AG04450 (cell line): ENCODE measurements at places on chromosomes 2 and 18.

GRCh38 chr18:23888881-23889280 is 125.7 kb upstream of the TTC39C start:
- DNase-seq = no peak

DNA sequence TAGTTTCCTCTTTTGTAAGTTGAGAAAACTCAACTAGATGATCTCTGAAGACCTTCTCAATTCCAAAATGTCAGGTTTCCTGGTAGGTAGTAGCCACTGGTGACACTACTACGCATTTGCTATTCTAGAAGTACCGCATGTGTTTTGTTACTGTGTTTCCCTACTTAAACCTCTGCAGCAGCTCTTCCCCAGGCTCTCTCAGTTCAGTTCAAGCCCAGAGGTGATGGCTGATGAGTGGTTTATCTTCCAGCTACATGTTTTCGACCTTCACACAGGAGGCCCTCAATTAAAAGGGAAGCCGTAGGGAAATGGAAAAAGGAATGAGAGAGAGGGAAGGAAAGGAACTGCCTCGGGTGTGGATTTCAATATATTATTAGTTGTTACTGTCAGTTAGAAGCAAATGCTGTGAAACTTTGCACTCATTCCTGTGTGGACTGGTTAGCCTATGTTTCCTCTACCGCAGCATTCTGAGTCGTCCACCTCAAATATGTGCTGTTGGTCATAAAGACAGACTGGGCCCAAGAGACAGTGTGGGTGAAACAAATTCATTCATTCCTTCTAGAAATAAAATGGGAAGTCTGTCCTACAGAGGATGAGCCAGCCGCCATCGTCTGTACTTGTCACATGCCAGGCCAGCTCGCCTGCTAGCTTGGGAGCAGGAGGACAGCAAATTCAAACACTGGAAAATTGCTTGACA is 455.2 kb upstream of the RAB12 start:
- no peak for DNase-seq

GRCh38 chr18:10973567-10974203 is 175.7 kb downstream of the PIEZO2 start:
- DNase-seq = no peak

- DNase-seq = no peak
Observed at GRCh38 chr2:240803191-240803590, 16.8 kb downstream of the KIF1A start.

DNA sequence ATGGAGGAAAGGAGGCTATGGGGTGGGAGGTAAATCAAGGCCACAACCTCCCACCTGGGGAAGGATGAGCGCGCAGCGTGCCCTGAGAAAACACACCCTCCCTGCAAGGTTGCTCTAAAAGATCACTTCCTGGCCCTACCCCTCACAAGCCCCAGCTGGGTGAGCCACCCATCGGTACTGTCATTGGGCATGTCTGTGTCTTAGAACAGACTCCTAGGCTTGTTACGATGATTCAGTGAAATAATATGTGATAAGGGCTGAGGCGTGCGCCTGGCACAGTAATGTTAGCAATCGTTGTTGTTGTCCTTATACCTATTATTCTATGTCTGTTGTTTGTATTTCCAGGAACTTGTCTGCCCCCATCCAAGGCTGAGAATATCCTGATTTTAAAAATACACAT is 175.1 kb downstream of the ZFP36L2 start:
- DNase-seq = no peak

DNA sequence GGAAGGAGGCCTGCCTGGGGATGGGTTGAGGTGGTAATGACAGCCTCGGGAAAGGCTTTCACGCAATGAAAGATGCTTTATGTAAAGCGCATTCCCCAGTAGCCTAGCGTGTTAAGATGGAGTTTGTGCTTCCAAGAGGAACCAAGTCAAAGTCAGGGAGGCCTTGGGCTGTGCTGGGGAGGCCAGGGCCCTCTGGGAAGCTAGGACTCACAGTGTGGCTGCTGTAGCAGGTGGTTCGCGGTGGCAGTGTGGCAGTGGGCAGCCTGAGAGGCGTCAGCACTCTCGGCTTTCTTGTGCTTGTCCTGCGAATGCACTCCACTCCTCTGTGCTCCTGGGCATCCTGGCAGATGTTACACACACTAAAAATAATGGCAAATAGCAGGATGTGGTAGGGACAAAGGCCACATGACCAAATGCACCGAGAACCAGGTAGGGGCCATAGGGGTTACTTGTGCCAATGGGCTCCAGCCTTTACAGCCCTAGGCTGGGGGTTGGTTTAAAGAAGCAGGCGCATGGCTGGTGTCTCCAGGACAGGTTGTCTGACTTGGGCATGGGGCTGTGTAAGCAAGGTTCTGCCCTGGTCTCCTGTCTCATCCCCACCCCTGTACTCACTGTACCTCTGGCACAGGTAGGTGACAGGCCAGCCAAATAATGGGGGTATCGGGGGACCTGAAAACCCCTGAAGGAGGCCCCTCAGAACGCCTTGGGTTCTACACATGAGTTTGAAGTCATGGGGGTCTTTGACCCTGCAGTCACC is 154.4 kb upstream of the TWIST2 start:
- no peak for DNase-seq

DNA sequence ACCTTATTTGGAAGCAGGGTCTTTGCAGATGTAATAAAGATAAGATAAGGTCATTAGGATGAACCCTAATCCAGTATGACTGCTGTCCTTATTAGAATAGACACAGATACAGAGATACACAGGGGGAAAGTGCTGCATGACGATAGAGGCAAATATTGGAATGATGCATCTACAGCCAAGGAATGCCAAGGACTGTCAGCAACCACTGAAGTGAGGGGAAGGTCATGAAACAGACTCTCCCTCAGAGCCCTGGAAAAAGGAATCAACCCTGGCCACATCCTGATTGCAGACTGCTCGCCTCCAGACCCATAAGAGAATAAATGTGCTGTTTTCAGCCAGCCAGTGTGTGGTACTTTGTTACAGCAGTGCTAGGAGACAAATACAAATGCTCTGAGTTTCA is 14.8 kb downstream of the TMEM237 start:
- no peak for DNase-seq

DNA sequence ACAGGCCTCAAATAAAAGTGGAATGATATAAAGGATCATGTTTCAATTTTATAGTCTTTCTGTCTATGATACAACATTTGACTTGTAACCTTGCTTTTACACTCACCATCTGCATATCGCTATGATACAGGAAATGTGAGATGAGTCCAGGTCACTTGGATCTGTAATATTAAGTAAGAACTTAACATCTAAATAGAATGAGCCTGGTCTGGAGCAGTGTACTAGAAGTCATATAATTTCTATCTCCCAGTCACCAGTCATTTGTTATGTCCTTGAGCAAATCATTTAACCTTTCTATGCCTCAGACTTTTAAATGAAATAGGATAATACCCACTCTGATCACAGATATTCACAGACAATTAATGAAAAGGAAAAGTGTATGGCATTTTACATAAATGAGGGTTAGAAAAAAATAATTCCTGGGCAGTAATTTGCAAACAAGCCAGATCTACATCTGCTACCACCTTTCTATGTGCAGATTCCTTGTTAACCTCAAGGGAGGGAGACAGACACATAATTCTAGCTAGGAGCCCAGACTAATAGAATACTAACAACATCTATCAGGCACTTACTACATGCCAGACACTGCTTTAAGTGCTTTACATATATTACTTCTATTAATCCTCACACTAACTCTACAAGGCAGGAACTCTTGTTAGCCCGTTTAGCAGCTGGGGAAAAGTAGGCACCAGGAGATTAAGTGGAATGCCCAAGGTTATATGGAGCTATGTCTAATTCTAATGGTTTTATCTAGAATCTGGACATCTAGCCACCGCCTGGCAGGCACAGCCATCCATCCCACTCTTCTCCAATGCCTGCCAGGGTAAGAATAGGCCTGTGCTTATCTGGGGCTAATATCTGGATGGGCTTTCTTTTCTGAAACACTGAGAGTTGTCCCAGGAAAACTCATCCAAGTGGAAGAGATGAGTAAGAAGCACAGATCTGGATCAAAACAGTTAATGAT is 313.6 kb upstream of the CDH20 start:
- no peak for DNase-seq

GRCh38 chr2:33033606-33034081 is 86.9 kb downstream of the LTBP1 start:
- peak; percentile 15 for DNase-seq

DNA sequence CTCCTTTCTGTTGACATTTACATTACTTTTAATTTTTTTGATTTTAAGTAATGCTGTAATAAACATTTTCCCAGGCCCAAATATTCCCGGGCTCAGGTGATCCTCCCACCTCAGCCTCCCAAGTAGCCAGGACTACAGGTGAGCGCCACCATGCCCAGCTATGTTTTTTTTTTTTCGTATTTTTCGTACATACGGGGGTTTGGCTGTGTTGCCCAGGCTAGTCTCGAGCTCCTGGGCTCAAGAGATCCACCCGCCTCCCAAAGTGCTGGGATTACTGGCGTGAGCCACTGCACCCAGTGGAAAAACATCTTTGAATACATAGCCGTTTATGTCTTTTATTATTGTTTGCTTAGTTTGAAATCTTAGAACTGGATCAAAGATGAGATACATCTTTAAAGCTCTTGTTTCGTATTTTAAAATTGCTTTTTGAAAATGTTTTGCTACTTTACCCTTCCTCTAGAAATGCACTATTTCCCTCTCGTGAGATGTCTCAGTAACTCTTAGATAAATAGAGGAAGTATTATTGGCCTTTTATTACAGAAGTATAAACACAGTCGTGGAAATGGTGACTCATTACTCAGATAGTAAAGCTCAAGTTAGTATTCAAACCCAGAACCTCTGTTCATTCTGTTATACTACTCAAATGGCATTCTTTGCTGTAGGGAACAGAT is 2.4 kb downstream of the SMCHD1 start:
- peak; percentile 63 for DNase-seq

- no peak for DNase-seq
Observed at GRCh38 chr2:73232403-73233153, 461 bp downstream of the PRADC1 start.

DNA sequence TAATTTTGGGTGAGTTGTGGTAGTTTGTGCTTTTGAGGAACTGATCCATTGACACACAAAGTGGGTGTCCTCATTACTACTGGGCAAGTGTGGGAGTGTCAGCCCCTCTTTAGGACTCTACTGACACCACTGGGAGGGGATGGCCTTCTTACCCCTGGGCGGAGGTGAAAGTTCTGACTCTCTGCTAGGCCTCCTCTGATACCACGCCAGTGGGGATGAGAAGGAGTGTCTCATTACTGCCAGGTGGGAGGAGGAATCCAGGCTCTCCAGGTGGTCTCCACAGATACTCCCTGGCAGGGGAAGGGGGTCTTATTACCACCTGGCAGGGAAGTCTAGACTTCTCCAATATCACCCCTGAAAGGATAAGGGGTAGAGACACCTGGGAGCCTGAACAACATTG is 9.1 kb downstream of the LCLAT1 start:
- no peak for DNase-seq

DNA sequence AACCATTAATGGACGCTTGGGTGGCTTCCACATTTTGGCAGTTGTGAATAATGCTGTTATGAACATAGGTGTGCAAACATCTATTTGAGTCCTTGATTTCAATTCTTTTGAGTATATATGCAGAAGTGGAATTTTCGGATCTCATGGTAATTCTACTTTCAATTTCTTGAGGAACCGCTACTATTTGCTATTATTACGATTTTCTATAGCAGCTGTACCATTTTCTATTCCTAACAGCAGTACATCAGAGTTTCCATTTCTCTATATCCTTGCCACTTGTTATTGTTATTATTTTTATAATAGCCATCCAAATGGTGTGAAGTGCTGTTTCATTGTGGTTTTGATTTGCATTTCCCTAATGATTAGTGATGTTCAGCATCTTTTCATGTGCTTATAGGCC is 69.5 kb downstream of the KIF5C start:
- DNase-seq = no peak

DNA sequence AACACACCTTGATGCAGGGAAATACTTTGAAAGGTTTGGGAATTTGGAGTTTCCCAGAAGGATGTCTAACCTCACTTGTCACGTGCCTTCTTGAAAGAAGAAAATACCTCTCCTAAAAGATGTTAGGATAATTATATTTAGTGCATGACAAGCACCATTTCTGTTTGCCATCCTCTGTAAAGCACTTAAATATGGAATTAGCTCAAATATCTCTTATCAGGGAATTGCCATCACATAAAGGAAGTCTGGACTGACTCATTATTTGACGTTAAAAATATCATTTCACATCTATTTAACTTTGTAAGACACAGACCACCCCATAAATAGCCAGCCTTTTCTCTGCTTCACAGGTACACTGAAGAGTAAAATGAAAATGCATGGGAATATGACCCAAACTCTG is 140.1 kb downstream of the STK39 start:
- no peak for DNase-seq

GRCh38 chr18:50190236-50190635 is 4.7 kb downstream of the MYO5B start:
- DNase-seq = no peak

- DNase-seq = no peak
Observed at GRCh38 chr18:48700446-48700845, 161.6 kb downstream of the CTIF start.

DNA sequence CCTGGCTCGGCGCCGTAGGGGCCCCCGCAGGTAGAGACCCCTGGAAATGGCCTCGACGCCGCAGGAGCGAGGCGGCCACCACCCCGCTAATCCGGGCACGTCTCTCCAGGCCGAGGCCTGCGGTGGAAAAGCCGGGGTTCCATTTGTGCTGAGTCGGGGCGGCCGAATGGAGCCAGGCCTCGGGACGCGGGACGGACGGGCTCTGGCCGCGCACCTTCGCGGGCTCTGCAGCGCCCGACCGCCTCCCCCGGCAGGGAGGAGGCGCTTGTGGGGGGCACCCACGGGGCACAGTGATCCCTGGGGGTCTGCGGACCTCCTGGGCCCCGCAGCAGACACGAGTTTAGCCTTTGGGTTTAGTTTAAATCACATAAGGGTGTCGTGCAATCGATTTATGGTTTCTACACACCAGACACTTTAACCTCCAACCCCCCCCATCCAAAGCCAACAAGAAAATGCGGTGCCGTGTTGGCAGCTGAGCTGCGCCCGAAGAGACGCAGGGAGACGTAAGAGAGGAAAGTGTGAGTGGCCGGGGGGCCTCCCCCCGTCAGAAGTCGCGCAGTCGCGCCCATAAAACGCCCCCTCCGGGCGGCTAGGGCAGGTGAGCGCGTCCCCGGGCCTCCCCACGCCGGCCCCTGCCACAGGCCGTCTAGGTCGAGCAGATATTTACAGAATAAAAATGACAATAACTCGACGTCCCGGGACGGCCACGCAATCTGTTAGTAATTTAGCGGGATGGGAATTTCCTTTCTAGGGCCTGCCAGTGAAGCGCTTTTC is 1.0 kb upstream of the NFATC1 start:
- no peak for DNase-seq

- DNase-seq = no peak
Observed at GRCh38 chr2:75241696-75242095, 42.4 kb upstream of the TACR1 start.

DNA sequence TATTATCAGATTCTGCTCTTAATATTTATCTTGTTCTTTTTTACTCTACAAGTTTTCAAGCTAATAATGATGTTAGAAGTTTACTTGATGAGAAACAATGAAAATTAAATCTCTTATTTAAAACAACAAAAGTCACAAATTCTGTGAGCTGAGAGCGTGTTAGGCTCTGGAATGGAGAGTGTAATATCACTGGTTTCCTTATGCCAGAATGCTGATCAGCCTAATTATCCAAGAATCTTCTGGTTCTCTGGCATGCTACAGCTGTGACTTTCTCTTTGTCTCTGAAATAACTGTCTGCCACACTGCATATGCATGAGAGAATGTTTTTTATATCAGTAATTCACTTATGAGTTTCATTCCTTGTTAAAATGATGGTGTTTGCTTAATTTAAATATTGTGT is 236.7 kb downstream of the PARD3B start:
- no peak for DNase-seq

GRCh38 chr2:3422161-3422779 is 42.8 kb downstream of the TRAPPC12 start:
- no peak for DNase-seq

GRCh38 chr18:32074206-32074605 is 17.5 kb upstream of the RNF138 start:
- DNase-seq = no peak
